ENCODE measurements at places on chromosomes 11 and 22.

DNA sequence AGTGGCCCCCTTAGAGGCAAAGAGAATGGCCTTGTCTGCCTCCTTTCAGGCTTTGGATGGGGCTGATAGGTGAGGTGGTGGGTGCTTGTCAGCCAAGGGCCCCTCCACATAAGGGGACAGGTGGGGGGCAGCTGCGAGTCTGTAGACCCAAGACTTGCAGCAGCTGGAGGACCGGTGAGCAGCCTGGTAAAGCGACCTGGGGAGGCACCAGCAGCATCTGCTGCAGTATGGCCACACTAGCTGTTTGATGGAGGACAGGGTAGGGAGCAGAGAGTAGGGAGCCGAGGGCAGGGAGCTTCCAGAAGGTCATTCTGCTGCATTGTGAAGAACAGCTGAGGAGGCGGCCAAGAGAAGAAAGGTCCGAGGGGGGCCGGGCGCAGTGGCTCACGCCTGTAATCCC is 16.8 kb upstream of the MRTFA start:
- no peak for DNase-seq

GRCh38 chr11:106624377-106624776 is 393.9 kb downstream of the GUCY1A2 start:
- no peak for DNase-seq

- no peak for DNase-seq
Measured at GRCh38 chr11:61334434-61335354, 1.7 kb downstream of the TKFC start.

DNA sequence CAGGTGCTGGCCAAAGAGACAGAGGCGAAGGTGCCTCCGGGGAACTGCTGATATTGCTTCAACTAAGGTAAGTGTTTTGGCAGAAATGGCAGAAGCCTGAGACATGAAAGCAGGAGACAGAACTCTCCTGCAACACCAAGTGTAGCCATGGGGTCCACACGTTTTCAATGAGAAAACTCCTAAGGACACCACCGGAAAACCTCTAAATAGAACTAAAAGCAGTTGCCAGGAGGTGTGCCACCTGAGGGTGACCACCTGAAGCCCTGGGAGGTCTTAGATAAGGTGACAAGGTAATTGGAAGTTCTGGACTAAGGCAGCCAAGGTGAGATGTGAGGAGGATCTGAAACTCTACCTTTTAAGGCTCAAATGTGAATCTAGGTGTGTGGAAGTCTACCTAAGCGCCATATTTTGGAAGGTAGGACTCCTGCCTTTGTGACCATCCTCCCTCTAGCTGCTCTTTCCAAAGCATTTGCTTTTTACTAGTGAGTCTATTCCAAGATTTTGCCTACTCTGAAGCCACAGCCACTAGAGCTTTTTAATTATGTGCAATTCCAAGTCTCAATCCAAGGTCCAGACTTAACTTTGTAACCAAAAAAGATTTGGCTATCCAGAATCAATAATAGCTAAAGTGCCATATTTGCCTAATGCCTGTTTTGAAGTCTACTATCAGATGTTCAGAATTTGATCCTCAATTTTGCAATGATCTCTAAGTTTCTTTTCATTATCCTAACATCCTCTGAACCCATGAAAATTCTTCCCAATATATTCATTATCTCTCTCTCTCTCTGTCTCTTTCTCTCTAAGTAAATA is 4.5 kb upstream of the ZC3H12C start:
- DNase-seq = no peak

DNA sequence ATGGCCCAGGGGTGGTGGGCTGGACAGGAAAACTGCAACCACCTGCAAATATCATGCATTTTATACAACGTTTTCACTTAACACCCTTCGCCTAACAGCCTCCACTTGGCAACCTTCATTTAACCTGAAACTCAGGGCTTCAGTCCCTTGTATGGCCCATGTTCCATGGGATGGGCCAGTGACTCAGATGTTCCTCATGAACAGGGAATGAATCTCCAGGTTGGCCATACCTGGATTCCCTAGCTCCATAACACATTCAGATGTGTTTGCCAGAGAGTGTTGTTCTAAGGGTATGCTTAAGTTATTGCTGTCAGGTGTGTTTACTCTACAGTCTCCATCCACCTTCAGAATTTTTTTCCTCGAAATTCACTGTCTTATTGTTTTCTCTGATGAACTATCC is 316.9 kb downstream of the JRKL start:
- no peak for DNase-seq

DNA sequence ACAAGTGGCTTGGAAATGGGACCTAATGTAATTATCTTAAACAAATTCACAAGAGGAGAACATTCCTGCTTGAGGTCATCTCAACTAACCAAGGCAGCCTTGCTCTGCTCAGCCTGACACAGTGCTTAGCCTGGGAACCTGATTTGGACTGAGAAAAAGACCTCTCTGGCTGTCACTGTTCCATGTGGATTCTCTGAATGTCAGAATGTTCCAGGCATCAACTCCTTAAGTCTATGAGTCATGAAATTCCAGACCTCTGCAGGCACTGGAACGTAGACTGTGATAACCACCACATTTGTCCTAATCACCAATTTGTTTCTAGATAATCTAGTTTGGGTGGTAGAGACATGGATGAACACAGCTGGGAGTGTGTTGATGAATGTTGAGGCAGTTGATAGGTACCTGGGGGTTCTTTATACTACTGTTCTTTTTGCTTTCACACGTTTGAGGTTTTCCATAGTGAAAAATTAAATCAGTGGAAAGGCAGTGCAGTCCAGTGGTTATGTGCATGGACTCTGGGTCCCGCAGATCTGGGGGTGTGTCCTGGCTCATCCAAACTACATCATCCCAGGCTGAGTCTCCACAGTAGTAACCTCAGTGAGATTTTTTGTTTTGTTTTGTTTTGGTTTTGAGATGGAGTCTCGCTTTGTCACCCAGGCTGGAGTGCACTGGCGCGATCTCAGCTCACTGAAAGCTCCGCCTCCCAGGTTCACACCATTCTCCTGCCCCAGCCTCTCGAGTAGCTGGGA is 269.6 kb downstream of the MN1 start:
- no peak for DNase-seq

DNA sequence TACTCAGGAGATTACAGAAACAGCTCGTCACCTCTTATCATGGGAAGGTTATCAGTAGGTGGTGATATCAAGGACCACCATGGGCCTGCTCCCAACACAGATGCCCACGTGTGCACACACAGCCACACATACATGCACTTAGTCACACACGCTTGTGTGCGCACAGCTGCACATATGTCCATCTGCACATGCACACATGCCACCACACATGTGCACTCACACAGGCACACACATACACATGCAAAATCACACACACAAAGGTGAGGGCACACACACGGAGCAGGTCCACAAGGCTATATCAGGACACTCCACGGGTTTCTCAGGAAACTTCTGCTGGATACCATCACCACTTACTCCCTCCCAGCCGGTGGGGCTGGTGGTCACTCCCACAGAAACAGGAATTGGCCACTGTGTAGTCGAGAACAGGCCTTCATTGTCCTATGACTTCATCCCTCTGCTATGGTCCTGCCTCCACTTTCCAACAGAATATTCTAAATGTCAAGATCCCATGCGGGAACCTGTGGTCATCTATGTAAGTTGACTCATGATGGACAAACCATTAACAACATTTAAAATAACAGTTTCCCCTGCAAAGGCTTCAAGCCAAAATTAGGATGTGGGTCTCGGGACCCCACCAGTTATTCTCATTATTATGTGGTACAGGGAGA is 2.2 kb downstream of the C11orf24 start:
- no peak for DNase-seq

- no peak for DNase-seq
Measured at GRCh38 chr11:63472372-63472771, 18.6 kb downstream of the PLAAT5 start.

Data from stimulated activated naive CD4-positive, alpha-beta T cell (primary cell).